ENCODE measurements at places on chromosomes 16 and 17.

DNA sequence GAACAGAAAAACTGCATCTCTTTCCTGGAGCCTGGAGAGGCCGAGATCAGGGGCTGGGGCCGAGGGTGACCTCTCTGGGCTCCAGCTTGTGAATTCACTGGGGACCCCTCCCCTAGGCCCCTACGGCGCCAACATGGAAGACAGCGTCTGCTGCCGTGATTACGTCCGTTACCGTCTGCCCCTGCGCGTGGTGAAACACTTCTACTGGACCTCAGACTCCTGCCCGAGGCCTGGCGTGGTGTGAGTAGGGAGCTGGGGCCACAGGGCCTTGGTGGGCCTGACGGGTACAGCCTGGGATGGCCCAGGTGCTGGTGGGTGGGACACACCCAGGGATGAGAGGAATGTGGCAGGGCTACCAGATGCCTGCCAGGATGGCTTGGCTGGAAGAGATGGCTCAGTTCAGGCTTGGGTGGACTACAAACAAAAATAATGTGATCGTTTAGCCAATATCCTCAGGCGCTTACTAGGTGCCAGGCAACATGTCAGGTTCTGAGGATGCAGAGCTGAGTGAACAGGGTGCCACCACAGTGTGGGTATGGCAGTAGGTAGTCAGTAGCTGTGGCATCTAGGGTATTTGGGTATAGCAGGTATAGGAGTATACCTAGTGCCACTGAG is 1.8 kb downstream of the CCL22 start:
- DNase-seq = no peak

GRCh38 chr16:51165043-51165442 is 14.0 kb upstream of the SALL1 start:
- DNase-seq = no peak

- no peak for DNase-seq
Observed at GRCh38 chr16:68349838-68350410, 39.1 kb downstream of the PRMT7 start.

GRCh38 chr16:23025692-23026307 is 123.5 kb downstream of the USP31 start:
- DNase-seq = no peak

DNA sequence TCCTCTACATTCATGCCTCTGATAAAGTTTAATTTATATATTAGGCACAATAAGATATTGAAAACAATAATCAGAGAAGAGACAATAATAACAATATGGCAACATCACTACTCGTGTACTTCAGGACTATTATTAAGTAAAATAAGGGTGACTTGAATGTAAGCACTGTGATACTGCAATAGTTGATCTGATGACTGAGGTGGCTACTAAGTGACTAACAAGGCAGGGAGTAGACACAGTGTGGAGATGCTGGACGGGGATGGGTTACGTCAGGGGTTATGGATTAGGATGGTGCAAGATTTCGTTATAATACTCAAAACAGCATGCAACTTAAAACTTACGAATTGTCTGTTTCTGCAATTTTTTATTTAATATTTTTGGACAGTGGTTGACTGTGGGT is 32.5 kb downstream of the CYLD start:
- no peak for DNase-seq

- DNase-seq = no peak
Observed at GRCh38 chr16:31386157-31386984, 6.8 kb upstream of the ITGAD start.

DNA sequence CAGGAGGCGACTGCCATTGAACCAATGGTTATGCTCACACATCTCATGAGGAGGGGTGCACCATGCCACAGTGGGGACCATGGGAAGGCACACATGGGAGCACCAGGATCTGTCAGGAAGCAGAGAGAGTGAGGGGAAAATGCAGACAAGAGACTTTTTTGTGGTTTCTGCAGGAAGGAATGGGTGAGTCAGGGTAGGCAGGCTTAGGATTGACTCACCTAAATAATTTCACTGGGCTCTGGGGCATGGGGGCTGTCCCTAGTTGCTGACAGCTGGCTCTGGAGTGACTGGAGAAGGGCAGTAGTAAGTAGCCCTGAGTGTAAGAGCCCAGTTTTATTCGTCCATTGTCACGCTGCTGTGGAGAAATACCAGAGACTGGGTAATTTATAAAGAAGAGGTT is 202.4 kb downstream of the AXIN2 start:
- no peak for DNase-seq
